Iris pigment epithelial cell (primary cell): ENCODE measurements at places on chromosomes 11 and 22.

- DNase-seq, result no peak
Observed at GRCh38 chr11:115314330-115314920, 189.8 kb downstream of the CADM1 start.

DNA sequence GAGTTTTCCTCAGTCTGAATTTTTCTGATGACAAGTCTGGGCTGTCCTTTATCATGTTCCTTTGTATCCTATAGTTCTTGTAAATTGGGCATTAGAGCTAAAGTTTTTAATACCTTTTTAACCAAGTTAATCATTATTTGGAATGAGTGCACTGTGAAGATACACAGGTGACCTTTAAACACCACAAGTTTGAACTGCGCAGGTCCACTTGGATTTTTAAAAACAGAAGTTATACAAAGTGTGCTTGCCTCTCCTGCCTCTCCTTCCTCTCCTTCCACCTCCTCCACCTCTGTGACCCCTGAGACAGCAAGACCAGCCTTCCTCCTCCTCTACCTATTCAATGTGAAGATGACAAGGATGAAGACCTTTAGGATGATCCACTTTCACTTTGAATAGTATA is 4.4 kb upstream of the TCP11L1 start:
- DNase-seq, result no peak

DNA sequence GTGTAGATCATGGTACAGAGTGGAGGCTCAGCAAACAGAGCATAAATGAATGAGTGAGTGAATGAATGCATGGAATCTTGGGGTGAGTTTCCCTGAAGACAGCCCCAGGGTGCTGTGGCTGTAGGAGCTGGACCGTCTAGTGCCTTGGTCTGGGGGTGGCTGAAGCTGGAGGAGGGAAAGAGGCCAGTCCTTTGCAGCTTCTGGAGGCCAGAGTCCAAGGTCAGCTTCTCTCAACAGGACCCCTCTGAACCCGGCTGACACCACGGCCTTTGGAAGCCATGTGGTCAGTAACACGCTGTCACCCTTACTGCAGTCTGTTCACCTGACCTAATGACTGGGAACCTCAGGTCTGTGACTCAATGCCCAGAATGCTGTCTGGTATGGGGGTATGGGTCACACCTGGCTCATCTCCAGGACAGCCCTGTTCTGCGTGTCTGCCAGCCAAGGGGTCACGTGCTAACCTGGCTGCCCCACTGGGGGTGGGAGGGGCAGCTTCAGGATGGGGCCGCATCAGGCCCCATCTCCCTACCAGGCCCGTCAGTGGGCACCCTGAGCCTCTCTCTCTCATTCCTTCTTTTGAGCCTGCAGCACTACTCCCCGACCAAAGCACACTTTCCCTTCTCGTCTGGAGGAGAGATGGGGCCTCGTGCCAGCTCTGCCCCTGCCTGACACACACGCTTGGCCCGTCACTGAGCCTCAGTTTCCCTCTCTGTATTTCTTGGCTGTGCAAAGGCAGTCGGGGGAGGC is 24.1 kb upstream of the CHKA start:
- DNase-seq, result no peak

GRCh38 chr11:9561279-9561982 is 12.0 kb upstream of the WEE1 start:
- DNase-seq, result no peak

GRCh38 chr11:64933213-64933934 is 2.3 kb downstream of the GPHA2 start:
- DNase-seq, result no peak

GRCh38 chr11:119758291-119758690 is 29.3 kb upstream of the NECTIN1 start:
- peak; percentile 88 for DNase-seq

DNA sequence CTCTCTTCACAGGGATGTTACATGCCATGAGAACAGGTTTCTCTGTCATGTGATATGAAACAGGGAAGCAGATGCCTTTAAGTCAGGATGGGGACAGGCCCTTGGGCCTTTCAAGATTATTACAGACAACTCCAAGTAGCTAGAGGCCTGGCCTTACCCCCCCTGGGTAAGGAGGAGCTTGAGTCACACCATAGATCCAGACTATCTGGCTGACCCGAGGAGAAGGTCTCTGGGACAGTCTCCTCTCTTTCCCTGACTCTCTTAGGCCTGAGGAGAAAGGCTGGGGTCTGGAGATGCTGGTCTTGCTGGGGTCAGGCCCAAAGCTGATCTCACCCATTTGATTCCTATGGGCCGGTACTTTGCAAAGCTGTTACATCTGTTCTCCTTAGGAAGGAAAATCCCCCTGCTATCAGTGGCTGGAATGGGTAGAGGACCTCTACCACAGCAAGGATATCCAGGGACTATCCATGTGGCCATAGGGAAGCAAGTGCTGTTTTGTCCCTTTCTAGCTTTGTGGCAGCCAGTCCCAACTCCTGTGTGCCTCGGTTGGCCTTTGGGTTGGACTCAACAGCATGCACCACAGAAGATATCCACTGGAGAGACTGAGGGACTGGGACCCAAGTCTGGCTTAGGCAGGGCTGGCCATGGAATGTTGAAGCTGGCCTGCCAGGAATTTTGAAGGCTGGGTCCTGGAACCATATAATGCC is 25.2 kb downstream of the RELT start:
- peak; percentile 22 for DNase-seq

- no peak for DNase-seq
Observed at GRCh38 chr22:37470087-37470445, 16.1 kb downstream of the MFNG start.

DNA sequence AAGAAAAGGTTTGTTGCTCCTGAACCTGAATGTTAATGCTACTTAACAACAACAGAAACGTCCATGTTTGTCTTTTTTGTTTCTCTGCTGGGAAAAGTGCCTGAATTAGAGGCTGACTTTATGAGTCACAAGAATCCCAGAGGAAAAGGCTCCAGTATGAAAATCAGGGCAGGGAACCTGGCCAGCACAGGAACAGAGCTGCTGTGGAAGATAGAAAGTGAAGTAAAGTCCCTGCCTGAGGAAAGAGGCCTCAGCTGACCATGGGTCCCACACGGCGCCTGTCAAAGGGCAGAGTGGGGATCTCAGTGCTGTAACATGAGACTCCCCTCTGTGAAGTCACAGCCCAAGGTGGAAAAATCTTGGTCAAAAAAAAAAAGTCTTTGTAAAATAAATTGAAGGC is 632.3 kb upstream of the CCDC90B start:
- no peak for DNase-seq

DNA sequence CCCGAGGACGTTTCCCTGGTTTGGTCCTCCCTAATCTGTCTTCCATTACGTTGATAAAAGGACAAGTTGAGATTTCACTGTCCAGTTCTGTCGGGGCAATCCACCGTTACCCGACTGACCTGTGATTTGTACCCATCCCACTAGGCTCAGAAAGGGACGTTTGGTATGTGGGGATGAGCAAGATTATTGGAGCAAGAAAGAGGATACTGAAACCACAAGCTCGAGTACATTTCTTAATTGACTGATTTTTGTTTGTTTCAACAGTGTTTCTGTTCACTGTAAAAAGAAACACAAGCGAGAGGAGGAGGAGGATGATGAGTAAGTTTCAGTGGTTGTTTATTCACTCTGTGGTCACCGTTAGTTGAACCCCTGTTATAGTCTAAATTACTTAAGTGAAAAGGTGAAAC is 969 bp downstream of the CCDC117 start:
- DNase-seq, result peak; percentile 76

DNA sequence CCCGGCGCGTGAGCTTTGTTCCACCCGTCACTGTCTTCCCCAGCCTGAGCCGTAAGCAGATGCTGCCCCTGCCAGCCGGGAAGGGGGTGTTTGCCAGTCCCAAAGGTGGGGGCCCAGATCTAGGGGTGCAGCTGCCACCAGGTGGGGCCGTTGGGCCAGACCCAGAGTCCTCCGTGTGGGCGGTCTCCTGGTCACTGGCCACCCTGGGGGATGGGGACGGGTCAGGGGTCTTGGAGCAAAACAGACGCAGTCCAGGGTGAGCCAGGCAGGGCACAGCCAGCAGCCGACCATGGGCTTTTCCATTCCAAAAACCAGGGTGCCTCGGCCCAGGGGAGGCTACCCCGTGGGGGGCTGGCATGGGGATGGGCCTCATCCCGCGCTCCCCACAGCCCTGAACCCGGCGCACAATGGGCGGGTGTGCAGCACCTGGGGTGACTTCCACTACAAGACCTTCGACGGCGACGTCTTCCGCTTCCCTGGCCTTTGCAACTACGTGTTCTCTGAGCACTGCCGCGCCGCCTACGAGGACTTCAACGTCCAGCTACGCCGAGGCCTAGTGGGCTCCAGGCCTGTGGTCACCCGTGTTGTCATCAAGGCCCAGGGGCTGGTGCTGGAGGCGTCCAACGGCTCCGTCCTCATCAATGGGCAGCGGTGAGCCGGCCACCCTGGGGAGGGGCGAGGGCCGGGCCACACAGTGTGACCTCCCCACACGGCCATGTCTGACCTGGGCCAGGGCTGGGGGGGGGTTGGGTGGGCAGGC is 3.5 kb downstream of the MUC5B start:
- DNase-seq, result no peak

- DNase-seq, result peak; percentile 28
Observed at GRCh38 chr11:74838188-74838587, 89.5 kb downstream of the RNF169 start.

DNA sequence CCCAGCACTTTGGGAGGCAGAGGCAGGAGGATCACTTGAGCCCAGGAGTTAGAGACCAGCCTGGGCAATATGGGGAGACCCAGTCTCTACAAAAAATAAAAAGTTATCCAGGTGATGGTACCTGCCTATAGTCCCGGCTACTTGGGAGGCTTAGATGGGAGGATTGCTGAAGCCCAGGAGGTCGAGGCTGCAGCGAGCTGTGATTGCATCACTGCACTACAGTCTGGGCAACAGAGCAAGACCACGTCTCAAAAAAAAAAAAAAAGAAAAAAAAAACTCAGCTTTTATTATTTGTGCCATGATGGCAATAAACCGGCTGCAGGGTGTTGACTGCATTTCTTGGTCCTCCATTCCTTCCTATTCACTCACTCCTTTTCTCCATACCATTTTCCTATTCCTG is 33.6 kb upstream of the TFIP11 start:
- DNase-seq, result no peak

DNA sequence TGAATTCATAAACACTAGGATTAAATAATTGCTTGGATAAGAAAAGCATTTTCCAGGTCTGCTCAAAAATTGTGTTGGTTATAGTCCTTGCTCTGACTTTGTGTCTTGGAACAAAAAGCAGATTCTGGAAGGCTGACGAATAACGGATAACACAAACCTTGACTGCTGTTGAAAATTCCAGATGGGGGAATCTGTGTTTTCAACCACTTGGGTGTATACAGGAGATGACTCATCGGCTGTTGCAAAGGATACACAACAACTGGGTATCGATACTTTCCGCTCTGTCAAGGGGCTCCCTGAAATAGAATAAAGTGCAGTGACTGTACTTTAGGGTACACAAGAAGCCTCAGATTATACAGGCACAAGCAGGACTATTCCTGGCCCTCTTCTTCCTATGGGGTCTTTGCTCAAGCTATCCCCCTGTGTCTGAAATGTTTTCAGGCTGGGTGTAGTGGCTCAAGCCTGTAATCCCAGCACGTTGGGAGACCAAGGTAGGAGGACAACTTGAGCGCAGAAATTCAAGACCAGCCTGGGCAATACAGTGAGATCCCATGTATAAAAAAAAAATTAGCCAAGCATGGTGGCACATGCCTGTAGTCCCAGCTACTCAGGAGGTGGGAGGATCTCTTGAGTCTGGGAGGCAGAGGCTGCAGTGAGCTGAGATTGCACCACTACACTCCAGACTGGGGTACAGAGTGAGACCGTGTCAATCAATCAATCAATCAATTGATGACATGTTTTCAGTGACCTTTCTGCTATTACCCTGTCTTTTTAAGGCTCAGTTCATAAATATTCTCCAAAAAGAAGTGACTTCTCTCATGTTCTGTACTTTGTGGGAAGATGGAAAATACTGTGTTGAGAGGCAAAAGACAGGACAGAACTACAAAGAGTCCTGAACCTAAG is 48.6 kb upstream of the UCP3 start:
- DNase-seq, result peak; percentile 94

GRCh38 chr22:40046126-40046525 is 51.4 kb downstream of the FAM83F start:
- DNase-seq, result no peak

DNA sequence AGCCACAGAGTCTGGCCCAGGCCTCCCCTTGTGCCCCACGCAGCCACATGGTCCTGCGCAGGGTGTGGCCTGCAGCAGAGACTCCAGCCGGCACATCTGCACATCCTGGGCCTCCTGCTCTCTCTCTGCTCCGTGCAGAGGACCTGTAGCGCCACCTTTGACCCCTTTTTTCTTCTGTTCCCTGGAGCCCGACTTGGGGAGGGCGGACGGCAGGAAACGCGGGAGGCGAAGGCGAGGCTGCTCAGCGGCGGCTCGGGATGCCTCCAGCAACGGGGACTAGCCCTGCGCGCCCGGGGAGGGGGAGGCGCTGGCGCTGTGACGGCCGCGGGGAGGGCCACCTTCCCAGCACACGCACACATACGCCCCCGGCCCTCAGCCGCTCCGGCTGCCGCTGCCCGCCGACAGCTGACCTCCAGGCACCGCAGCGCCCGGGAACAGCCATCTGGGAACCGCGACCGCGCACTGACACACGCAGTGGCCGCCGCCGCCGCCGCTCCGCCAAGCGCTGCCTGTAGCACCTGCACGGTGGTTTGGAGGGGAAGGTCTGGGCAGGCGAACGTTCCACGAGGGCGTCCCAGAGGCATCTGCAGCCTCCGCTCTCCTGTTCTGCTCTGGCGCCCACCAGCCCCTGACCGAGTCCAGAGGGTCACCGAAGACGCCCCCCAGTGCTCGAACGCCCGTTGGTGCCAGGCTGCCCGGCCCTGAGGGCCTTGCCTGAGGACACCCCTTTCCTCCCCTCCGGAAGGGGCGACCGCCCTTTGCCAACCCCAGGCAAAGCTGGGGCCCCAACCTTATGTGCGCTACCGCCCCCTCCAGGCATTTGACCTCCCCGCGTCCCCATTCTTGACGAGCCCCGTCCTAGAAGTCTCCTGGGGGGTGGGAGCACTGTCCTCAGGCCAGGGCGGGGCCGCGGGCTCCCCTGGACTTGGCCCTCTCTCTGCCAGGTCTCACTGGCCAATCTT is 16.9 kb upstream of the C22orf42 start:
- no peak for DNase-seq

DNA sequence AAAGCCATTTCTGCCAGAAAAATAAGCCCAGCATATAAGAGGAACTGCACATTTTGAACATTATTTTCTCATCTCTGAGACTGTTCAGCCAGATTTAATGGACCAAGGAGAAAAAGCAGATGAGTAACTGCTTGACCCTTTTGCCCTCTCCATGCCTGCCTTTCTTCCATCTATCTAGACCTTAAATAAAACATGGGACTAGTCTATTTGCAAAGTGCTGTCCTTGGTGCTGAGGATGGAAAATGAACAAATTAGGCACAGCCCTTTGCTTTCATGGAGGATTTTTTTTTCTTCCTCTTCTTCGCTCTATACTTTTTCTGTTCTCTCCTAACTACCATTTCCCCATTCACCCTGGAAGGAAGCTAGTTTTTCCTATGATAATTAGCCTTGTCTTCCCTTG is 361.3 kb downstream of the GRM5 start:
- peak; percentile 2 for DNase-seq

GRCh38 chr11:94868468-94868867 is 100.3 kb downstream of the AMOTL1 start:
- no peak for DNase-seq
